Stomach (tissue), 19 donors: ENCODE measurements at places on chromosomes 1 and 21.
A peak's percentile ranks its signal among the peaks of the same experiment; 100 is the strongest.

DNA sequence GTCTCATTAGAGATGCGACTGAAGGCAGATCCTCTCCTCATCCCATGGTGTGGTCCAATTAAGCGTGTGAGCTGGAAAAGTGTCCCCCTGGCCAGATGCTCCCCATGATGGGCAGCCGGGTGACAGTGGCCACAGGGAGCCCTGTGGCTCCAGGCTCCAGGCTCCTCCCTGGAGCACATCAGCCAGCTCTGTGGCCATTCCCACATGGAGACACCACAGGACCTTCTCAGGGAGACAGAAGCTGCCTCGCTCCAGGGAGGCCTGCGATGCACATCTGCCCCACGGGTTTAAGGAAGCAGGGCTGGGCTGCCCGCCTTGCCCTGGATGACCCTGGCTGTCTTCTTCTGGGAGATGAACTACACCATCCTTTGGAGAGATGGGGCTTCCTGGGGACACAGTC, 99.9 kb upstream of the TLR5 start:
- no peak for DNase-seq
- H3K4me3 ChIP-seq, result no peak overlapping the region
- H3K36me3 ChIP-seq, result no peaks in the 10 kb centered on the region
- H3K27ac ChIP-seq, result no peak overlapping the region

DNA sequence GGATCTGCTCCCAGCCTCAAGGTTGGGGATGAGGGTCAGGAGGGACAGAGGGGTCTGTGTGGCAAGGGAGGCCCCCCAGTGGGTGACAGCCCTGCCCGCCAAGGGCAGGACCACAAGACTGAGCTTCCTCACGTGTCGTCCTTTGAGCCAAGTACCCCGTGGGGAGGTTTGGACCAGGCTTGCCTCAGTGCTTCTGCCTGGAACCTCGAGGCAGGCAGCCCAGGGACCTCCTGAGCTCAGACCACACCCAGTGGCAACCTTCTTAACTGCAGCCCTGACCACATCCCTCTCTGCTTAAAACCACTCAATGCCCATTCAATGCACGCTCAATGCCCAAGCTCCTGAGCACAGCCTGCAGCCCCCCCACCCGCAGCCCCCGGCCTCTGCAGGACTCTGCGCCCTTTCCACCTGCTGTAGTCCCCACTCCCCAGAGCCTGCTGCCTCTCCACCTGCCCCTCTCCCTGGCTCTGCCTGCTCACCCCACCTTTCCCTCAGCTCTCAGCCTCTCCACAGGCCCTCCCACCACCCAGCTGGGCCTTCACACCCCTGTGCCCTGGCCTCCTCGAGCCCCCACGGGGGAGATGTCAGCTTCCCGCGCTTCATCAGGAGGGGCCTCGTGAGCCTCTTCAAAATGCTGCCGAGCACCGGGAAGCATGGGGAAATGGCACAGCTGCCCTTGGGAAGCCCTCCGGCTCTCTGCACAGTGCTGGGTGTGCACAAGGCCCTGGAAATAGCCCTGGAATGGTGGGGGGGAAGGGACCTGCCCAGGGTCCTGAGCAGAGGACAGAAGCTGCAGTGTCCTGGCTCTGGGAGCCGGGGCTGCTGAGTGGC, 129.3 kb upstream of the VAMP3 start:
- H3K4me3 ChIP-seq, result no peak overlapping the region
- H3K36me3 ChIP-seq, result no peaks in the 10 kb centered on the region
- no peaks in the 10 kb centered on the region for H3K27me3 ChIP-seq
- peaks cover 3% of the 10 kb centered on the region for H3K4me1 ChIP-seq
- no peak overlapping the region for H3K27ac ChIP-seq
- DNase-seq, result no peak

DNA sequence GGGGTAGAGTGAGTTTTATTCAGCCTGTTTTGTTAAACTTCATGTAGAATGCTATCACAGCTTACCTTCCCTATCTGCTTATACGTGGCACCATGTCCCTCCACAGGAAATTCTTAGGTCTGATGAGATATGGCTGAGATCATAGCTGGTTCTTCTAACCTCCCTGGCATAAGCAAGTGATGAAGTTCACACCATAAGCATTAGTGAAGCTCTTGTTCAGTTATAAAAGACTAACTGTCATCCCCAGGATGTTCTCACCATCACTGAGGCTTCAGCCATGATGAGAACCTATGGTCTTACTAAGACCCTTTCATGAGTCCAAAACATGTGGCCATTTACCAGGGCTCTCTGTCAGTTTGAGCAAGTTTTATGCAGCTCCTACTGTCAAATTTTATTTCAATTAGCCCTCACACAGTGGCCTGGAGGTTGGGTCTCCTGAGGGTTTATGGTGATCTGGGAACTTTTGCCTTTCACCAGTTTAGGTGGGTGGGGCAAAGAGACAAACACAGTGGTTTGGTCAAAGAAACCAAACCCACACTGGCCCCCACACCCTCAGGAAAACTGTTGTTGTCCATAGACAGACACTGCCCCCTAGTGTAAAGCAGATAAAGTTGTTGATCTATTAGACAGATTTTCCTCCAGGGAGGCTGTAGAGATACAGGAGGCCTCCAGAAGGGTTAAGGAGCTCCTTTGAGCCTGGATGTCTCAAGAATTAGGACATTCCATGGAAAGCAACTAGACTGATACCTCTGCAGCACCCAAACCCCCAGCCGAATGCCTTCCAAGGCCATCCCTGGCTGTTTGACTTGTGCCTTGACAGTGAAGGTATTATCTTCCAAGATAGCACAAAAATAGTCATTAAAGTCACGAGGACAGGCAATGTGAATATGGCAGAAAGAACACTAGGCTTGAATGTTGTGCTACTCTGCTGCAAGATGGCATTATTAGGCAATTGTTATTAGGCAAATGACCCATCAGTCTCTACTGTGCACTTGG, 5.0 kb downstream of the SLC22A15 start:
- no peak overlapping the region for H3K4me3 ChIP-seq
- no peak overlapping the region for H3K27ac ChIP-seq
- H3K27me3 ChIP-seq, result no peaks in the 10 kb centered on the region
- DNase-seq, result peak; percentile 64
- H3K4me1 ChIP-seq, result peaks cover 12% of the 10 kb centered on the region

DNA sequence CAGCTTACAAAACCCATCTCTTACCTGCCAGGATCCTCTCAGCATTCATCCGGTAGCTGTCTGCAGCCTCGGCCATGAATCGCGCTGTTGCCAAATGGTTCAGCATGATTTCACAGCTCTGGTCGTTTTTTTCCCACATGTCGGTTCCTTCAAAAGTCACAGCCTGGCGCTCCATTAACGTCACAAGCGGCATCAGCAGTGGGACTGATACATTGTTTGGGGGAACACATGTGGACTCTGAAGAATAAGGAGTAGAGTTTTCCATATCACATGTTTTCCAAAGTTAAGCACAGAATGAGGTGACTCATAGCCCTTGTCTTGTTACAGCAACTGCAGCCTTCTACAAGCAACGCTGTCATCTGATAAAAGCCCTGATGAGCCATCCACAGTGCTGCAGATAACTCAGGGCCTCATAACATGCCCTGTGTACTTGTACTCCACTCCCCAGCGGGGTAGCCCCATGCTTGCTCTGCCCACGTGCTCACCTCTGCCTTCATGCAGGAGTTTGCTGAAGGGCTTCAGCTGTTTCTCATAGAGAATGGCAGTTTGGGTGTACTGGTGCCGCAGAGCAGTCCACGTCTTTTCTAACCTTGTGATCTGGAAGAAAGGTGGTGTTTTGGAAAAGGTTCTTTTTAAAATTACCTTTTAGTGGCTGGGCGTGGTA, 114.2 kb downstream of the BCAR3 start:
- peak; percentile 50 for DNase-seq
- H3K27me3 ChIP-seq, result no peaks in the 10 kb centered on the region
- peaks cover 92% of the 10 kb centered on the region for H3K36me3 ChIP-seq
- peaks cover 4% of the 10 kb centered on the region for H3K4me1 ChIP-seq
- H3K27ac ChIP-seq, result no peak overlapping the region
- H3K4me3 ChIP-seq, result no peak overlapping the region

- no peak for DNase-seq
- H3K27ac ChIP-seq, result no peak overlapping the region
- peaks cover 7% of the 10 kb centered on the region for H3K4me1 ChIP-seq
- H3K36me3 ChIP-seq, result no peaks in the 10 kb centered on the region
- no peak overlapping the region for H3K4me3 ChIP-seq
Measured at GRCh38 chr1:211583011-211583992, 4.3 kb upstream of the SLC30A1 start.
